HFFc6 (cell line): ENCODE measurements at places on chromosomes 5 and 9. TPM values are rescaled to one million over a fixed set of nuclear protein-coding genes. Genes with fewer than 3 reads are reported as not detected.

DNA sequence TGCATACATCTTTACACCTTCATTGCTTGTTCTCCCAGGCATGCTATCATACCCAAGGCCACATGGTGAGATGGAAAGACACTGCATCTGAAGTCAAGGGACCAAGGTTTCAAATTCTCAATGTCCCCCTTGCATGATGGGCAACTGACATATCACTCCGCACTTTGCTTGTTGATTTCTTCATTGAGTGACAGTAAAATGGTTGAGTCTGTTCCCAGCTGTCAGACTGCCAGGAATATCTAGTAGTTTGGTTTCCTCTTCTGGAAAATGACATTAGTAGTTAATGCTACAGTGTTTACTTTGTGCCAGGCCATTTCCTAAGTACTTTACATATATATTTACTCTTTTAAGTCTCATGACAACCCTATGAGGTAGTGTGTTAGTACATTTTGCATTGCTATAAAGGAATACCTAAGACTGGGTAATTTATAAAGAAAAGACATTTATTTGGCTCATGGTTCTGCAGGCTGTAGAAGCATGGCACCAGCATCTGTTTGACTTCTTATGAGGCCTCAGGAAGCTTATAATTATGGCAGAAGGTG, 114.4 kb downstream of the PCSK1 start:
- H3K4me1 ChIP-seq = peaks cover 75% of the 10 kb centered on the region
- no peaks in the 10 kb centered on the region for H3K36me3 ChIP-seq
- no peak for DNase-seq

DNA sequence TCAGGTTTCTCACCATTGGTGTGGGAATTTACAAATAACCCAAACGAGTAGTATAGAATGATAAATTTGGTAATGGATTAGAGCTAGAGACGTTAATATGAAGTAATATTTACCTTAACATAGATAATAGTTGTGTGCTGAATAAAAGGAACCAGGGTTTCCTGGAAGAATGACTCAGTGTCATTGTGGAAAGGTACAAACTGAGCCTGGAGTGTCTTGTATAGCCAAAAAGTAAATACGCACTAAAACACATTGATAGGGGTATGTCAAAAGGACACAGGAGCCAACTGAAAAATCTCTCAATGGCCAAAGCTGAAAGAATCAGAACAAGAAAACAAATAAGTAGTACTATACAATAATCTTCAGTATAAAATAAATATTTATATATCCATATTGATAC, 363.5 kb downstream of the SLCO4C1 start:
- no peak overlapping the region for H3K4me3 ChIP-seq
- H3K36me3 ChIP-seq = no peaks in the 10 kb centered on the region
- no peaks in the 10 kb centered on the region for H3K4me1 ChIP-seq
- no peak overlapping the region for H3K27ac ChIP-seq
- DNase-seq = no peak

GRCh38 chr5:91416491-91416890, 33.4 kb upstream of the ARRDC3 start:
- no peak for DNase-seq
- H3K36me3 ChIP-seq = no peaks in the 10 kb centered on the region
- H3K4me1 ChIP-seq = peaks cover 10% of the 10 kb centered on the region
- H3K4me3 ChIP-seq = no peak overlapping the region
- H3K27me3 ChIP-seq = peaks cover 2% of the 10 kb centered on the region; the same call in 1 of the 2 replicates

GRCh38 chr9:127047971-127048370, 74.5 kb downstream of the ANGPTL2 start:
- no peak for DNase-seq
- H3K27me3 ChIP-seq = peaks cover 1% of the 10 kb centered on the region
- no peak overlapping the region for H3K4me3 ChIP-seq
- no peaks in the 10 kb centered on the region for H3K36me3 ChIP-seq
- H3K27ac ChIP-seq = no peak overlapping the region; the same call in 1 of the 2 replicates

The NOP16 gene
- 32.2 to 52.5 TPM (median 38.3 TPM) in 3 replicates for total RNA-seq
